ENCODE measurements at places on chromosomes 3 and 15.

- H3K27me3 ChIP-seq, result no peaks in the 10 kb centered on the region
- H3K4me1 ChIP-seq, result peaks cover 15% of the 10 kb centered on the region
- H3K27ac ChIP-seq, result peak overlapping the region; percentile 81
- no peak overlapping the region for H3K4me3 ChIP-seq
- peaks cover under 1% of the 10 kb centered on the region for H3K36me3 ChIP-seq
Observed at GRCh38 chr3:56869157-56869889, 67.6 kb upstream of the ARHGEF3 start.

DNA sequence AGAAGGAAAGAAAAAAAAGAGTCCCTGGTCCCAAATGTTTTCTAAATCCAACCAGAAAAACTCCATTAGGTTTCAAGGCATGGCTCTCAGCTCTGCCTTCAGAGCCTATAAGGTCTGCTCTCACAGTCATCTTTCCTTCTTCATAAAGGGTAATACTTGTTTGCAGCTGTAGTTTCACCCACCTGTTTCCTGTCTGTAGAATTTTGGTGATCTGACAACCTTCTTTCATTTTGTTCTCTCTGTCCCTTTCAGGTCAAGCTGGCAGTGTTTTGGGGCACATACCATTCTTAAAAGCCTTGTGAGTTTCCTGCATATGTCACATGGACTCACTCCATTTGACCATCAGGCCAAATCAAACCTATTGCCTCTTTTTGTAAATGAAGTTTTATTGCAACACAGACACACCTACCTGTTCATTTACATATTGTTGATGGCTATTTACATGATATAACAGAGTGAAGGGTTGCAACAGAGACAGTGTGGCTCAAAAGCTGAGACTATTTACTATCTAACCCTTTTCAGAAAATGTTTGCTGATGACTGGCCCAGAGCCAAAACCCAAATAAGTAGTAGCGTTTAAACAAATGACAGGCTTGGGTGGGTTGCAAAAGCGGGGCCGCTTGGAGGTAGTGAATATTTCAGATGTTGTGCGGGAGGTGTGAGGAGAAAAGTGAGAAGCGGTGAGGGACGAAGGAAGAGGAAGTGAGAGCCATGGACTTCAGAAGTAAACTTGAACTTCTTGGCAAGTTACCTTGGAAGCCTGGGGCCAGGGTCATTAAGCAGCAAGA lies 292.7 kb upstream of the PROK2 start:
- peaks cover 2% of the 10 kb centered on the region for H3K27me3 ChIP-seq
- peaks cover 30% of the 10 kb centered on the region for H3K4me1 ChIP-seq
- no peak for DNase-seq
- peak overlapping the region; percentile 7 for H3K4me3 ChIP-seq

- H3K4me1 ChIP-seq, result no peaks in the 10 kb centered on the region
- no peaks in the 10 kb centered on the region for H3K27me3 ChIP-seq
Observed at GRCh38 chr15:63135281-63135680, 13.6 kb downstream of the LACTB start.

DNA sequence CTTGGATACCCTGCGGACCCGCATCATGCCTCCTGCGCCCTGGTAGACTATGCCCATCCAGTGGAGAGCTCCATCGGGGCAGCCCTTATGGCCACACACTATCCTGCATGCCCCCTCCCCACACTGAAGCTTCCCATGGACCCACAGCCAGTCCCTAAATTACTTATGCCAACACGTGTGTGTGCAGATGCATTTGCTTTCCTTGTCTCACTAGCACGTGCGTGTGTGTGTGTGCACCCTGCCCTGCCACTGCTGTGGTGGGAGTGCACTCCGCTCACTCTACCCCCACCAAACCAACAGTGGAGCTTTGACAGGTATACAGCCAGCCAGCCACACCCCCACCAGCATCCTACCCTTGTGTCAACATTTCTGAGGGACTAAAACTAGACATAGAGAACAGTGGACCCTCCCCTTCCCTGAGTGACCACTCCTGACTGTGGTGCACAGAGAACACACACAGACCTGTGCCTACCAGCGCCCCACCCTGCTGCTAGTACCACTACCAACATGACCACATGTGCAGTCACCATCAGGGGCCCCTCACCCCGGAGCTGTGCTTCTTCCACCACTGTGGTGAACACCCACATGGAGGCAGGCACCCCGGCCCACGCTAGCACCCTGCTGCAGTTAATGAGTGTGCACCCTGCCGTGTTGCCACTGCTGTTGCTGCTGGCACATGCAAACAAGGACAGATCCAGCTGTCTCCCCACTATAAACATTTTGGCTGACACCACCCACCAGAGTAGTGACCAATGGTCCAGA lies 310.8 kb downstream of the GABRB3 start:
- H3K27ac ChIP-seq, result no peak overlapping the region
- no peak overlapping the region for H3K4me3 ChIP-seq
- no peaks in the 10 kb centered on the region for H3K36me3 ChIP-seq
- H3K27me3 ChIP-seq, result no peaks in the 10 kb centered on the region
- H3K4me1 ChIP-seq, result no peaks in the 10 kb centered on the region

- no peaks in the 10 kb centered on the region for H3K4me1 ChIP-seq
- H3K36me3 ChIP-seq, result no peaks in the 10 kb centered on the region
- no peak overlapping the region for H3K27ac ChIP-seq
- no peaks in the 10 kb centered on the region for H3K27me3 ChIP-seq
Observed at GRCh38 chr15:27933562-27933961, 165.6 kb downstream of the OCA2 start.

DNA sequence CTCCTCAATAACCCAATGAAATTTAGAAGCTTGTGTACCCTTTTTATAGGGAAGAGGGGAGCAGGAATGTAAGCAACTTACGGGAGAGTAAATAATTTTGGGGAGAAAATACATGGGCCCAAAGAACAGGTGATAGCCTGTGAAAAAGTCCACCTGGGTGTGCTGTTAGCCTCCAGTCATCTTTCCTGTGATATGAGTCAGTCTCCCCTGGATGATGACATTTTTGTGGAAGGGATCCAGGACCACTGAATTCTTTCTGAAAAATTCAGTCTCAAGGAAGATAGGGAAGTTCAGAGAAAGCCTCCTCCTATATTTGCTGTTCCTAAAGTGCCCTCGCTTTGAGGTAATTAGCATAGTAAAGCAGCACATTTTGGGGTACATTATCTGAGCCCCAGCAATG lies 149.8 kb downstream of the SQOR start:
- DNase-seq, result no peak
- H3K27me3 ChIP-seq, result peaks cover 9% of the 10 kb centered on the region
- H3K27ac ChIP-seq, result no peak overlapping the region
- no peaks in the 10 kb centered on the region for H3K36me3 ChIP-seq
- H3K4me3 ChIP-seq, result no peak overlapping the region

- H3K27ac ChIP-seq, result no peak overlapping the region
- no peaks in the 10 kb centered on the region for H3K4me1 ChIP-seq
- DNase-seq, result no peak
- peaks cover 5% of the 10 kb centered on the region for H3K27me3 ChIP-seq
Observed at GRCh38 chr3:62414786-62415185, 41.4 kb upstream of the FEZF2 start.

- no peaks in the 10 kb centered on the region for H3K4me1 ChIP-seq
- no peaks in the 10 kb centered on the region for H3K36me3 ChIP-seq
- H3K27me3 ChIP-seq, result no peaks in the 10 kb centered on the region
- H3K27ac ChIP-seq, result no peak overlapping the region
- DNase-seq, result no peak
Observed at GRCh38 chr3:64917914-64918453, 230.2 kb upstream of the ADAMTS9 start.

DNA sequence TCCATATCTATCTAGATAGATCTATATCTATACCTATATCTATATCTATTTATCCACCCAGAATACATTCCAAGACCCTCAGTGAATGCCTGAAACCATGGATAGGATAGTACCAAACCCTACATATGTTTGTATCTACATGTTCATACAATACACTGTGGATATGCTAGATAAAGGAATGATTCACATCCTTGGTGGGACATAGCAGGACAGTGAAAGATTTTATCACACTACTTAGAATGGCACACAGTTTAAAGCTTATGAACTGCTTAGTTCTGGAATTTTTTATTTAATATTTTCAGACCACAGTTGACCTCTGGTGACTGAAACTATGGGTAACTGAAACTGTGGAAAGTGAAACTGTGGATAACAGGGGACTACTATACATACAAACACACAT lies 198.8 kb upstream of the TTC14 start:
- no peak for DNase-seq
- H3K27ac ChIP-seq, result no peak overlapping the region
- no peak overlapping the region for H3K4me3 ChIP-seq
- H3K4me1 ChIP-seq, result no peaks in the 10 kb centered on the region
- peaks cover 2% of the 10 kb centered on the region for H3K27me3 ChIP-seq

DNA sequence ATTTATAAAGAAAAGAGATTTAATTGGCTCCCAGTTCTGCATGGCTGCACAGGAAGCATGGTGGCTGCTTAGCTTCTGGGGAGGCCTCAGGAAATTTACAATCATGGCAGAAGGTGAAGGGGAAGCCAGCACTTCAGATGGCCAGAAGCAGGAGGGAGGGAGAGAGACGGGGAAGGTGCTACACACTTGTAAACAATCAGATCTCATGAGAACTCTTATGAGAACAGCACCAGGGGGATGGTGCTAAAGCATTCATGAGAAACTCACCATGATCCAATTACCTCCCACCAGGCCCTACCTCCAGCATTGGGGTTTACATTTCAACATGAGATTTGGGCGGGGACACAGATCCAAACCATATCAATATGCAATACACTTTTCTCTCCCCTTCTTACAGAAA lies 73.7 kb downstream of the ECT2 start:
- no peak overlapping the region for H3K4me3 ChIP-seq
- no peaks in the 10 kb centered on the region for H3K4me1 ChIP-seq
- H3K27ac ChIP-seq, result no peak overlapping the region
- no peaks in the 10 kb centered on the region for H3K27me3 ChIP-seq
- DNase-seq, result no peak
